ENCODE measurements at places on chromosomes 4 and X.

DNA sequence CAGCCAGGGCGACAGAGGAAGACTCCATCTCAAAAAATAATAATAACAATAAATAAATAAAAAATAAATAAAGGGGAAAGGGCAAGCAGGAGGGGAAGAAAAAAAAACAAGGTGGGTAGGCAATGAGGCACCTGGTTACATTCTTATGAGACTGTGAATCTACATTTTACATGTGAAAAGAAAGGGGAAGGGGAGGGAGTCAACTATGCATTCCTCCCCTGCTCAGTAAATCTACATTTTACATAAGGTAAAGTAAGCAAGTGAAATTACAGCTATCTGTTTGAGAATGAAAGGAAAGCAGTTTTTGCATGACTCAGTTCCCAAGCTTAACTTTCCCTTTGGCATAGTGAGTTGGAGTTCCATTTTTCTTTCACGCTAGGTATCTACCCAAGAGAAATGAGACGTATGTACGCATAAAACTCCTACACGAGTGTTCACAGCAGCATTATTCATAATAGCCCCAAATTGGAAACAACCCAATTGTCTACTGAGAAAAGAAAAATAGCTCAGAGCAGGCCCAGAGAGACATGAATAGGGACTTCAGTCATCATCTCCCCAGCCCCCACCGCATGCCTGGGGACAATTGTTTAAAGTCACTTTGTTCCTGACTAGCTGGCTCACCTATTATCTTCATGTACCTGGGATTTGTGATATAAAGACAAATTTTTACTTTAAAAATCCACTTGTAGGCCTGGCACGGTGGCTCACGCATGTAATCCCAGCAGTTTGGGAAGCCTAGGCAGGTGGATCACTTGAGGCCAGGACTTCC, 52.4 kb downstream of the DDX3X start:
- DNase-seq: no peak

DNA sequence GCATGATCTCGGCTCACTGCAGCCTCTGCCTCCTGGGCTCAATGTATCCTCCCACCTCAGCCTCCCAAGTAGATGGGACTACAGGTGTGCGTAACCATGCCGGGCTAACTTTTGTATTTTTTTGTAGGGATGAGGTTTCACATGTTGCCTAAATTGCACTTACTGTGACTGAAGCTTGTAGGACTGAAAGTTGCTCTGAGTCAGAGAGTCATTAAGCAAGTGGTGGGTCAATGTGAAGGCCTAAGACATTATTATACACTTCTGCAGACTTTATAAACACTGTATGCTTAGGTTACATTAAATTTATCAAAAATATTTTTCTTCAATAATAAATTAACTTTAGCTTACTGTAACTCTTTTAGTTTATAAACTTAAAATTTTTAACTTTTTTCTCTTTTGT, 170.2 kb downstream of the FAT4 start:
- DNase-seq: no peak

DNA sequence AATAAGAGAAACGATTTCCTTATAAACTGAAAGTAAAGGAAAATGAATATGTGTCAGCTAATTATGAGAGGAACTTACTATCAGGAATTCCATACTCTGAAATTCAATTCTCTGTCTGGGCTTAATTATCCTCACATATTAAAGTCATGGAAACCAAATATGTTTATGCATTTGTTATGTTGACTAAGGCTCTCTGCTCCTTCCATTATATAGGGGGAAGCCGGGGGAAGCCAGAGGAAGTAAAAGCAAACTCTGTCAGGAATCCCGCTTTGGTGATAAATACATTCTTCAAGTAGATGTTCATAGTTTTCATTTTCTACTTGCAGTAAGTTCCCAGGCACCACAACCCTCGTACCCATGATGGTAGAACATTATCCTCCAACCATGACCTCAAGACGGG, 142.8 kb upstream of the VCX2 start:
- no peak for DNase-seq

DNA sequence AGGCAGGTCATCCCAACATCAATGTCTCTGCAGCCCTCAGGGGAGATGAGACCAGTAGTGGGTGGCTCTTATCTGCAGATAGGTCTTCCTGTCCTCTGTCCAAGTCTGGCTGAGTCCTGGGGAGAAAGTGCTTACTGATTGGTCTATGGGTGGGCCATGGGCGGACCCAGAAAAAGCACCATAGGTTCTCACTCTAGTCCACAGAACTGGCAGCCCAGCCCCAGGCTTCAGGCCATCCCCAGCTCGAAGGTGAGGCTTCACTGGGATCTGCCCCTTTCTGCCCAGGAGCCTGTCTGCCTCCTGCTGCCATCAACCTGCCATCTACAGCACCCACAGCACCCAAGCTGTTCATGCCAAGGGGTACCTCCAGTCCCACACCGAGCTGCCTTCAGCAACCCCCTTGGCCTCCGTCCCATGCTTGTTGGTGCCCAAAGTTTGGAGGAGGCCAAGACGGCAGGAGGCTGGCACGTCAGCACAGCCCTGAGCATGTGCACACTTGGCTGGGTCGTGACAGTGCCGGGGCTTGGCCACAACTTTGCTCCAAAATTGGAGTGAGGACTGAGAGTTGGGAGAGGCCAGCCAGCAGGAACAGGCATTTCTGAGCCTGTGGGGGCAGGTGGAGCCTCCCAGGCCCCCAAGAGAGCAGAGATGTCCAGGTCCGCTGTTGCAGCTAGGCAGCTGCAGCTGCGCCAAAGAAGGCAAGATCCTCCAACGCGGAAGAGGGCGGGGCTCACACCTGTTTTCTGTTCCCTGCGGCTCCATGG, 99.6 kb downstream of the IQCM start:
- no peak for DNase-seq

DNA sequence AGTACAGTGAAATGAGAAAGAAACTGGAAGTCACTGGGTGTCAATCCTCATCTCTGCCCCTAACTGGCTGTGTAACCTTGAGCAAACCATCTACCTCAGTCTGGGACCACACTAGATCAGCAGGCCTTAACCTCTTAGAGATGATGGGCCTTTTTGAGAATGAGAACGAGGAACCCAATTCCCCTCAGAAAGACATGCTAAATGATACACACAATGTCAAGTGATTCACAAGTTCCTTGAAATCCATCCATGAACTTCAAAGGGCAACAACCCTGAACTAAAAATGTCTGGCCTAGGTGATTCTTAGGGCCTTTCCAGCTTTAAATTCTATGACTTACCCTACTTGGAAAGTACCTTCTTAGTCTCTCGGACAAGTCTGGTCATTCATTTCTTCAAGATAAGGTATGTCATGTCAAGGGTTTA, 47.4 kb downstream of the ACSL4 start:
- DNase-seq: no peak

DNA sequence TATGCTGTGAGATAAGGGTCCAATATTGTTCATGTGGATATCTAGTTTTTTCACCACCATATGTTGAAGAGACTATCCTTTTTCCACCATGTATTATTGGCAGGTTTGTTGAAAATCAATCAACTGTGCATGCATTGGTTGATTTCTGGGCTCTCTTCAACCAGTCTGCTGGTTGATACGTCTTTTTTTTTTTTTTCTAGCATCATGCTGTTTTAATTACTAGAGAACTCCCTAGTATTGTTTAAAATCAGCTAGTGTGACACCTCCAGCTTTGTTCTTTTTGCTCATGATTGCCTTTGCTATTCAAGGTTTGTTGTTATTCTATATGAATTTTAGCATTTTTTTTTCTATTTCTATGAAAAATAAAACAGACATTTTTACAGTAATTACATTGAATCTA, 123.9 kb downstream of the SLC7A11 start:
- no peak for DNase-seq

Data from GM19239 (cell line).